ENCODE measurements at places on chromosomes 11 and 22.

DNA sequence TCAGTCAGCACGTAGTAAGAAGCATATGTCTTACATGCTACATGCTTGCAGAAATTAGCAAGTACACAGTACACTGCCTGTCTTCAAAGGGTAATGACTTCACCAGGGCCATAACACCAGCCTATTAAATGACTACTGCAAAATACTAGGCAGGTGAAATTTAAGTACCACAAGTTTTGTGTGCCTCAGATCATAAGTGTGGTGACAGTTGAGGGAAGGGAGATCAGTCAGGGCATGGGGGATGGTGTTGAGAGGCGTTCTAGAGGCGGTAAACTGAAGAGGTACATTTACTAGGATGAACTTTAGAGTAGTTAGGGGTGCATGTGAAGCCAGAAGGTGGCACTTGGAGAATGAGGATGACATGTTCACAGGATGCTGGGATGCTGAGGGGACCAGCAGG is 22.0 kb downstream of the AMOTL1 start:
- DNase-seq: no peak

DNA sequence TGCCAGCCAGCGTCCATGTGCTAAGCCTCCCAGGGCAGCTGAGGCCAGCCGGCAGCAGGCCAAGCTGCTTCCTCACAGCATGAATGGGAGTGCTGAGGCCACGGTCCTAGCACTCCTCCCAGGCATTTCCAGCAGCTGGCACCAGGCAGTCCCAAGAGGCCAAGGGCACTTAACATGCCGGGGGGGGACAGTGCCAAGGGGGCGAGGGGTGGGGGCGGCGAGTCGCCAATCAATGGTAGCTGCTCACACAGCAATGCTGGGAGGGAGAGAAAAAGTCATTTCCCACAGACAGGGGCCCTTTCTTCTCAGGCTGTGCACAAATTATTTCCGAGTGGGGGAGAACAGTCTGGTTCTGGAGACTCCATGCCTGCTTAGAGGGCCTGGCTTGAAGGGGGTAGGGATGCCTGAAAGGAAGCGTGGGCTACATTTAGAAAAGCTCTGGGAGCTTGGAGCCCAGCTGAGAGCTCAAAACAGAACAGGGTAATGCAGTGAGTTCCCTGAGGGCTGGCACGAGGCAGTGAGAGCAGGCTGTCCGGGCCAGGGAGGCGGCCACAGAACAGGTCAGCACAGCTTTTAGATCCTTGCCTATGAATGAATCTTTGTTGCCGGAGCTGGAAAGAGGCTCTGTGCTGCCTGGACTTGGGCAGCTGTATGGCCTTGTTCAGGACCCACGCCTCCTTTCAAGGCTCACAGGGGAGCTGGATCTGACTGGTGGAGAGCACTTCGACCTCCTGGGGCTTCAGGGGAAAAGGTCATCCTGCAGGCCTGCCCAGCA is 14.4 kb upstream of the TBC1D10A start:
- DNase-seq: no peak

DNA sequence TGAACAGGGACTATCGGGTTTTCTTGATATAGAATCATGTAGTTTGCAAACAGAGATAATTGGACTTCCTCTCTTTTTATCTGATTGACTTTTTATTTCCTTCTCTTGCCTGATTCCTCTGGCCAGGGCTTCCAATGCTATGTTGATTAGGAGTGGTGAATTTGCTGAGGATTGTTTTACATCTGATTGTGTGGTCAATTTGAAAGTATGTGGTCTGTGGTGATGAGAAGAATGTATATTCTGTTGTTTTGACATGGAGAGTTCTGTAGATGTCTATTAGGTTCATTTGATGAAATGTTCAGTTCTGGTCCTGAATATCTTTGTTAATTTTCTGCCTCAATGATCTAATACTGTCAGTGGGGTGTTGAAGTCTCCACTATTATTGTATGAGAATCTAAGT is 713.2 kb upstream of the CCDC179 start:
- peak; percentile 39 for DNase-seq

DNA sequence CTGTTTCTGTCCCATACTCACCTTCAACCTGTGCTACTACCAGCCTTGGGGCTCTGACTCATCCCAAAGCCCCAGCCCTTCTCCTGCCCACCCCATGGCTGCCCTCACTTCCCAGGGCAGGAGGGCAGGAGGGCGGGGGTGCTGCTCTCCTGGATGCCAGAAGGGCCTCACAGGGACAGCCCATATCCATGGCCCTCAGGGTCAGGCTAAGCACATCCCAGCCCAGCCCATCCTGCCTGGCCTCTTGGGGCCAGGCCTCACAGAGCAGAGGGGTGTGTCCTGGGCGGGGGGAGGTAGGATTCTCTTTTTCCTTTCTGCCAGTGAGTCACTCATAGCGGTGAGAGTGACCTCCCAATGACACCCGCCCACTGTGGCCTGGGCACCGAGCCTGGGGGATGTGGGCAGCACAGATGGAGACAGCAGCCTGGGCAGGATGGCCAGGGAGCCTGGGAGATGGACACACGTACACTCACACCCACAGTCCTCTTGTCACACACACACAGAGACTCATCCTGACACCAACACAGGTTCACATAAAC is 2.4 kb downstream of the LTBP3 start:
- peak; percentile 84 for DNase-seq

- no peak for DNase-seq
Measured at GRCh38 chr11:61080526-61080925, 21.8 kb upstream of the CD5 start.

GRCh38 chr11:101786916-101787315 is 127.9 kb upstream of the CEP126 start:
- DNase-seq: no peak

- DNase-seq: peak; percentile 99
Measured at GRCh38 chr11:69638941-69639681, 1.8 kb upstream of the CCND1 start.
